ENCODE measurements at places on chromosomes 16 and 17.

DNA sequence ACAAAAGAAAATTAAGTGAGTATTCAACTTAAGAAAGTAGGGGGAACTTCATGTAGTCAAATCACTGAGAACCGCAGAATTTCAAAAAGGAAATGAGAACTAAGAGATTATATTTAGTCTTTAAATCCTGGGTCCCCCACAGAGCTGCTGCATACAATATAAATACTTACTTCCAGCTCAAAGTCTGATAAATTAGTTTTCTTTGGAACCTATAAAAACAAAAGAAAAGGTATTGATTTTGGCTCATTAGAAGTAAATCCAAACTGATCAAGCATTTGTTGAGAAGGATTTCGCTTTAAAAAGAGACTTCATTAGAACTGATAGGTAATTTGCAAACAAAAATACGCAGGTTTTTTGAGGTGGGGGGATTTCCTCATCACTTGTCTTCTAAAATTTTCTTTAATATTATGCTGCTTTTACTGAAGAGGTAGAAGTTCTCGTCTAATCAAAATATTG is 21.9 kb downstream of the PARN start:
- H3K4me3 ChIP-seq, result no peak overlapping the region
- peaks cover 64% of the 10 kb centered on the region for H3K36me3 ChIP-seq
- H3K27me3 ChIP-seq, result no peaks in the 10 kb centered on the region
- no peaks in the 10 kb centered on the region for H3K4me1 ChIP-seq
- no peak for DNase-seq
- H3K27ac ChIP-seq, result no peak overlapping the region

GRCh38 chr17:73201215-73202069 is 8.6 kb downstream of the COG1 start:
- H3K4me3 ChIP-seq, result no peak overlapping the region
- H3K27ac ChIP-seq, result no peak overlapping the region
- H3K27me3 ChIP-seq, result no peaks in the 10 kb centered on the region
- H3K4me1 ChIP-seq, result no peaks in the 10 kb centered on the region

GRCh38 chr16:22814711-22815105 is 746 bp downstream of the HS3ST2 start:
- peak overlapping the region; percentile 26 for H3K27ac ChIP-seq
- H3K36me3 ChIP-seq, result no peaks in the 10 kb centered on the region
- H3K27me3 ChIP-seq, result no peaks in the 10 kb centered on the region
- DNase-seq, result no peak

GRCh38 chr16:89711601-89712273 is 9.0 kb downstream of the VPS9D1 start:
- DNase-seq, result no peak
- no peaks in the 10 kb centered on the region for H3K36me3 ChIP-seq
- H3K4me1 ChIP-seq, result peaks cover 3% of the 10 kb centered on the region
- H3K27me3 ChIP-seq, result peaks cover 5% of the 10 kb centered on the region
- no peak overlapping the region for H3K4me3 ChIP-seq
- H3K27ac ChIP-seq, result no peak overlapping the region

GRCh38 chr16:75745242-75745641 is 19.0 kb upstream of the CPHXL start:
- H3K4me1 ChIP-seq, result no peaks in the 10 kb centered on the region
- no peak overlapping the region for H3K4me3 ChIP-seq
- no peaks in the 10 kb centered on the region for H3K36me3 ChIP-seq
- H3K27ac ChIP-seq, result no peak overlapping the region

- no peaks in the 10 kb centered on the region for H3K36me3 ChIP-seq
- H3K27ac ChIP-seq, result no peak overlapping the region
Measured at GRCh38 chr16:56964243-56965148, 2.7 kb downstream of the CETP start.

DNA sequence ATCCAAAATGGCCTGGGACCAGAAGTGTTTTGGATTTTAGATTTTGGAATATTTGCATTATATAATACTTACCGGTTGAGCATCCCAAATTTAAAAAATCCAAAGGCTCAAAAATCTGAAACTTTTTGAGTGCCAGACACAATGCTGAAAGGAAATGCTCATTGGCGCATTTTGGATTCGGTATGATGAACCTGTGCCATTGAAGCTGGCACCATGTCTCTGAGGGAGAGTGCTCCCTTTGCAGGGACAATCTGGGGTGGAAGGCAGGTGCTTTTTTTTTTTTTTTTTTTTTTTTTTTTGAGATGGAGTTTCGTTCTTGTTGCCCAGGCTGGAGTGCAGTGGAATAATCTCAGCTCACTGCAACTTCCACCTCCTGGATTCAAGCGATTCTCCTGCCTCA is 17.7 kb downstream of the SMTNL2 start:
- H3K27ac ChIP-seq, result no peak overlapping the region
- no peaks in the 10 kb centered on the region for H3K4me1 ChIP-seq
- no peak overlapping the region for H3K4me3 ChIP-seq
- no peak for DNase-seq
- H3K36me3 ChIP-seq, result no peaks in the 10 kb centered on the region

GRCh38 chr17:12053552-12053951 is 32.9 kb downstream of the MAP2K4 start:
- no peak for DNase-seq
- H3K27me3 ChIP-seq, result no peaks in the 10 kb centered on the region
- H3K4me3 ChIP-seq, result no peak overlapping the region
- peaks cover 8% of the 10 kb centered on the region for H3K4me1 ChIP-seq
- no peak overlapping the region for H3K27ac ChIP-seq

GRCh38 chr17:66446419-66446818 is 144.0 kb downstream of the PRKCA start:
- H3K36me3 ChIP-seq, result no peaks in the 10 kb centered on the region
- no peak overlapping the region for H3K27ac ChIP-seq
- no peak for DNase-seq
- H3K4me3 ChIP-seq, result no peak overlapping the region
- H3K4me1 ChIP-seq, result no peaks in the 10 kb centered on the region

GRCh38 chr17:39845052-39845846 is 18.9 kb downstream of the IKZF3 start:
- no peaks in the 10 kb centered on the region for H3K4me1 ChIP-seq
- H3K4me3 ChIP-seq, result no peak overlapping the region
- H3K27me3 ChIP-seq, result peaks cover 3% of the 10 kb centered on the region
- no peak overlapping the region for H3K27ac ChIP-seq
- DNase-seq, result no peak

DNA sequence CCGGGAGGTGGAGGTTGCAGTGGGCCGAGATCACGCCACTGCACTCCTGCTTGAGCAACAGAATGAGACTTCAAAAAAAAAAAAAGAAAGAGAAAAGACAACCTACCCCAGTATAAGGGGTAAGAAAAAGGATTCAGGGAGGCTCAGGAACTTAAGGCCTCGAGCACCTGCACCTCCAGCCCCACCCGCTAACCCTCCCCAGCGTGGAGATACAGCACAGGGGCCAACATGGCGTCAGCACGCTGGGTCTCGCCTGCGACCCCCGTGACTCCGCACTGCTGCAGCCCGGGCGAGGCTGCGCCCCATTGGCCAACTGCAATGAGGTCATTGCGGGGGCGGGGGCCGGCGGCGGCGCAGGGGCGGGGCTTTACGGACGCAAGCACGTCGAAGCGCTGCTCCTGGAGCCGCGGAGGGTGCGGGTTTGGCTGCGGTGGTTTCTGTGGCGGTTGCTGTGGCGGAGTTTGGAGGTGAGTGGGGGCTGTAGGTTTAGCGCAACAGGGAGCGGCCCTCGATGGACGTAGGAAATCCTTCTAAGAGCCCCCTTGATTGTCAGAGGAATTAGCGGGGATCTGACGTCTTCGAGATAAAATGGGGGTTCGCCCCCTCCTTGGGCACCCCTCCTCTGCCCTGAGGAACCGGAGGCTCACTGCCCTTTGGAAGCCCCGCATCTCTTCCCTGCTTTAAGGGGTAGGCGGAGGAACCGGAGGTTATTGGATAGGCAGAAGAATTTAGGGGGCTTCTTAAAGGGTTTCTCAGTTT is at the start of gene ATP6V0A1:
TSS of gene ATP6V0A1 (plus strand) at position 382 of the 759 bp plus-strand sequence. CDS start 2,017 bp downstream, outside the sequence.
- H3K27ac ChIP-seq, result peak within 1 kb of the TSS; percentile 98
- no peaks in the 10 kb centered on the region for H3K27me3 ChIP-seq
- H3K4me1 ChIP-seq, result peaks cover 25% of the 10 kb centered on the region
- H3K36me3 ChIP-seq, result peaks cover 15% of the 10 kb centered on the region
- H3K4me3 ChIP-seq, result peak within 1 kb of the TSS; percentile 76

- H3K4me1 ChIP-seq, result no peaks in the 10 kb centered on the region
- no peak overlapping the region for H3K4me3 ChIP-seq
- no peak for DNase-seq
- H3K27me3 ChIP-seq, result peaks cover 7% of the 10 kb centered on the region
- H3K27ac ChIP-seq, result no peak overlapping the region
- H3K36me3 ChIP-seq, result peaks cover 17% of the 10 kb centered on the region
Measured at GRCh38 chr16:556474-557173, 3.6 kb upstream of the PRR35 start.

GRCh38 chr16:3458852-3459361 is 15.4 kb downstream of the NAA60 start:
- H3K4me1 ChIP-seq, result peaks cover 8% of the 10 kb centered on the region
- H3K27ac ChIP-seq, result peak overlapping the region; percentile 92
- no peak for DNase-seq
- no peaks in the 10 kb centered on the region for H3K27me3 ChIP-seq

- peaks cover 8% of the 10 kb centered on the region for H3K36me3 ChIP-seq
- no peaks in the 10 kb centered on the region for H3K27me3 ChIP-seq
- no peak for DNase-seq
- H3K27ac ChIP-seq, result no peak overlapping the region
- no peak overlapping the region for H3K4me3 ChIP-seq
Measured at GRCh38 chr17:1612400-1612799, 16.2 kb downstream of the SLC43A2 start.

GRCh38 chr16:25109643-25110042 is 1.9 kb upstream of the LCMT1 start:
- H3K27me3 ChIP-seq, result no peaks in the 10 kb centered on the region
- H3K27ac ChIP-seq, result no peak overlapping the region
- no peak overlapping the region for H3K4me3 ChIP-seq
- no peak for DNase-seq

GRCh38 chr17:32551186-32551955 is 64.6 kb downstream of the CDK5R1 start:
- no peaks in the 10 kb centered on the region for H3K4me1 ChIP-seq
- H3K27ac ChIP-seq, result no peak overlapping the region
- no peak overlapping the region for H3K4me3 ChIP-seq
- H3K36me3 ChIP-seq, result no peaks in the 10 kb centered on the region
- no peaks in the 10 kb centered on the region for H3K27me3 ChIP-seq

- no peak overlapping the region for H3K27ac ChIP-seq
- no peaks in the 10 kb centered on the region for H3K36me3 ChIP-seq
- no peaks in the 10 kb centered on the region for H3K27me3 ChIP-seq
- no peak overlapping the region for H3K4me3 ChIP-seq
- no peaks in the 10 kb centered on the region for H3K4me1 ChIP-seq
Measured at GRCh38 chr16:57579361-57579665, 36.9 kb downstream of the ADGRG5 start.

- DNase-seq, result no peak
- H3K4me1 ChIP-seq, result peaks cover 25% of the 10 kb centered on the region
- no peaks in the 10 kb centered on the region for H3K27me3 ChIP-seq
- peak overlapping the region; percentile 65 for H3K4me3 ChIP-seq
- no peaks in the 10 kb centered on the region for H3K36me3 ChIP-seq
- H3K27ac ChIP-seq, result peak overlapping the region; percentile 85
Measured at GRCh38 chr17:3963237-3964201, 718 bp downstream of the ATP2A3 start.

GRCh38 chr16:56625943-56626654 is 518 bp downstream of the MT1E start:
- peak overlapping the region; percentile 82 for H3K4me3 ChIP-seq
- peak overlapping the region; percentile 96 for H3K27ac ChIP-seq
- no peaks in the 10 kb centered on the region for H3K27me3 ChIP-seq
- H3K4me1 ChIP-seq, result peaks cover 3% of the 10 kb centered on the region
- no peaks in the 10 kb centered on the region for H3K36me3 ChIP-seq

DNA sequence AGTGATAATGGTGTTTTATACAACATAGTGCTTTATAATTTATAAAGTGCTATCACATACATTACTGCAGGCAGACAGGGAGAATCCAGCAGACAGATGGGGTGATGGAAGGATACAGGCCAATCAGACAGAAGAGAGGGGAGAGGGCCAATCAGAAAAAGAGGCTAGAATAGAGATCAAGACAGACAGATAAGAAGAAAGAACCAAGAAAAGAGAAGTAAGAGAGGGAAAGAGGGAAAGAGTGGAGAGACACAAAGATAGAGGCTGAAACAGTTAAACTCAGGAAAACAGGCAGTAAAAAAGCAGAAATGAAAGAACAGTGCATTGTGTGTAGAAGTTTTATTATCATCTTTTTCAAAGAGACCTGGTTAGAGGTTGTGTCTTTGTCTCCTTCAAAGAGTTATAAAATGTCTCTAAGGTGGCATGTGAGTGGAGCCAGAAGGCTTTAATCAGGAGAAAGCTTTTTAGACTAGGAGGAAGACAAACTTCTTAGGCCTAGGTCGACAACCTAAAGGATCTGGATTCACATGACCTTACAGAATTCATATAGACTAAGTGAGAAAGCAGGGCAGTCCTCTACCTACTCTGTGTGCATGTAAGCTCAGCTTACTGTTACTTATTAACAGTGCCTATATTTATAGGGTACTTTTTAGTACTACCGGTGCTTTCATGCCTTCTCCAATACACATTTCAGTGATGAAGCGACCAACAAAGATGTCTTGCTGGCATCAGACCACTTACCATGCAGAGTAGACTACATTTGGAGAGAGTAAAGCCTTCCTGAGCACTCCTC is 8.3 kb upstream of the CHD3 start:
- no peak overlapping the region for H3K27ac ChIP-seq
- H3K27me3 ChIP-seq, result no peaks in the 10 kb centered on the region
- H3K4me3 ChIP-seq, result no peak overlapping the region
- H3K4me1 ChIP-seq, result peaks cover 4% of the 10 kb centered on the region

Data from ascending aorta (tissue), 2 donors.